ENCODE measurements at places on chromosomes 11 and 22.
A peak's percentile ranks its signal among the peaks of the same experiment; 100 is the strongest.

GRCh38 chr11:416051-416756, 1.4 kb upstream of the SIGIRR start:
- DNase-seq = no peak

- DNase-seq = no peak
Observed at GRCh38 chr11:67544616-67545242, 21.5 kb upstream of the CABP2 start.

DNA sequence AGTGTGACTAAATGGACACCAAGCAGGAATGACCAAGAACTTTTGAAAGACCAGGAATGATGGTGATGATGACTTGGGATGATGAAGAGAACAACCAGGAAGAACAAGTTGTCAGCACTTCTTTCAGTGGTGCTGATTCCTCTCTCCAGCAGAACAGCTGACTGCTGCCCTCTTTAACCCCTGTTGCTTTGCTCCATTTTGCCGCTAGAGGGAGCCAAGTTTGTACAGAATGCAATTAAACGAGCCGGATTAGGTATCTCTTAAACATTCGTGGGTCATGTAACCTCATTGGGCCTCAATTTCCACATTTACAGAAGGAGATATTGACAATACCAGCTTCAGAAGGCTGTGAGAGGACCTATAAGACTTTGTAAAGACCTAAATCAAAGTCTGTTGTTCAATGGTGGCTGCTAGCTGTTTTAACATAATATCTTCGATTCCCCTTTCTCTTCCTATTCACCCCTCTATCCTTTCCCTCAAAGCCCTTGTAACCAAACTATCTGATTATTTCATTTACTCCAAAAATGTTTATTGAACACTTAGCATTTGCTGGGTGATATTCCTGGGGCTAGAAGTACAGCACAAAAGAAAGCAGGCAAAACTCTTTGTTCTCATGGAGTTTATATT, 1.9 kb downstream of the OR4S1 start:
- peak; percentile 80 for DNase-seq

GRCh38 chr22:48188231-48188721, 1425.8 kb downstream of the TBC1D22A start:
- no peak for DNase-seq

DNA sequence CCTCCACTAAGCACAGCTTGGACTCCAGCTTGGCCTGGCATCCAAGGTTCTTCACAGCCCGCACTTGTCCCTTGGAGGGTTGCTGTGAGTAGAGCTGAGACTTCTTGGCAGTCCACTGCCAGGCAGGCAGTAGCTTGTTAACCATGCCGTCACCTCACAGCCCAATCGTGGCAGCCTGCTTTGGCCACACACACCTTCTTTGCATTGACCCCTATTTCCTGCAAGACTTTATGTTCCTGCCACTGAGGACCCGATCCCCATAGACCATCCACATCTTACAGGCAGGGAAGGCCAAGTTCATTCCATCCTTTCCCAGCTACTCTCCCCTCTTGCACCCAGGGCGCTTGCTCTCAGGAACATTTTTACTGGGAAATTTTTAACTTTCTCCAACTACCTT, 2.5 kb upstream of the PYGM start:
- peak; percentile 23 for DNase-seq

DNA sequence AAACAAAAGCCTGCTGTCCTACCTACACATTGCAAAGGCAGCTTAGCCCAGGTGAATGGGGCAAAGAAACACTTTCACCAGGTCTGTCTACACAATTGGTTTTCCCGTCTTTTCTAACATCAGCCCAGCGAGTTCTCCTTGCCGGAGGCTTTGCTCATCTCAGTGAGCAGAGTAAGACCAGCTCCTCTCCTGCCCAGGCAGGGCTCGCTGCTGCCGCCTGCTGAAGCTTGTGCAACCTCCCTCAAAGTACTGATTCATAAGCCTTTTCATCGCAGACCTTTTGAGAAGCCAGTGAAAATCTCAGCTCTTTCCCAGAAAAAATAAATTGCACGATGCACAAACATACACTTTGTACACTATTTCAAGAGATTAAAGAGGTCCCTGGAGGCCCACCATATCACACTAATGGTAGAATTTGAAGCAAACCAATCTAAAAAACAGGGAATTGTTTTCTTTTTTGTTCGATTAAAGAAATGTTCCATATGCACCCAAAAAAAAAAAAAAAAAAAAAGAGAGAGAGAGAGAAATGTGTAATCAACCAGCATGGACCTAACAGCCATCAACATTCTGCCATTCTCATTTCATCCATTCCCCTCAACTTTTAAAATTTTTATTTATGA, 328.1 kb upstream of the MPPED2 start:
- peak; percentile 72 for DNase-seq

DNA sequence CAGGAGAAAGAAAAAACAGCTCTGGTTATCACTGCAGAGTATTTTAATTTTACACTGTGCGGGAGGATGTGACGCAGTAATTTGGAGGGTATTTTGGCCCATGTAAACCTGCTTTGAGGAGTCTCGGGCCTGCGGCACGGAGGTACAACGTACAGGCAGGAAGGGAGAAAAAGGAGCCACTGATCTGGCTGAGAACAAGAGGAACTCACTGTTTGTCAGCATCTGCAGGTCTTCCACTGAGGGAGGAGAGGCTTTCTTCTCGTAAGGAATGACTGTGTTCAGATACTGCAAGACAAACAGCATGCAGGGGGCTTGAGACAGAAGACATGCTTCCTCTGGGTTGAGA, 44.0 kb downstream of the FEZ1 start:
- DNase-seq = no peak

GRCh38 chr11:80327956-80328614, 887.3 kb upstream of the TENM4 start:
- no peak for DNase-seq

- no peak for DNase-seq
Observed at GRCh38 chr11:126152586-126152985, 58.9 kb downstream of the RPUSD4 start.

GRCh38 chr11:86482692-86483091, 108.0 kb downstream of the CCDC81 start:
- DNase-seq = no peak

- peak; percentile 87 for DNase-seq
Observed at GRCh38 chr11:115500547-115501501, 3.4 kb downstream of the CADM1 start.

GRCh38 chr11:125566235-125566634, 3.0 kb upstream of the EI24 start:
- DNase-seq = no peak

DNA sequence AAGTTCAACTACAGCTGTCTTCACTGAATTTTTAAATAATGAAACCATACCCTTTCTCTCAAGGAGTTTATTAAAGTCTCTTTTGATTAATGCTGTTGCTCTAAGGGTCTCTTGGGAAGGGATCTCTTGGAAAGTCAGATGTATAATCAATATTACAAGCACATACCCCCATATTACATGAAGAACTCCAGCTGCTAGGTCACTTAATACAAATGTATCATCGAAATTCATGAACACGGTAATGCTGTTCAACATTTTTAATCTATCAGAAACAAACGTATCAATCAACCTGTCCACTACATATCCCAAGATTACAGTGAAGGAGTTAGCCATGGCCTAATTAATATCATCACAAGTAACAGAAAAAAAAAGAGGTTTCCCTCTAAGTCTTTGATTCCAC, 383.2 kb upstream of the ARHGAP42 start:
- no peak for DNase-seq

DNA sequence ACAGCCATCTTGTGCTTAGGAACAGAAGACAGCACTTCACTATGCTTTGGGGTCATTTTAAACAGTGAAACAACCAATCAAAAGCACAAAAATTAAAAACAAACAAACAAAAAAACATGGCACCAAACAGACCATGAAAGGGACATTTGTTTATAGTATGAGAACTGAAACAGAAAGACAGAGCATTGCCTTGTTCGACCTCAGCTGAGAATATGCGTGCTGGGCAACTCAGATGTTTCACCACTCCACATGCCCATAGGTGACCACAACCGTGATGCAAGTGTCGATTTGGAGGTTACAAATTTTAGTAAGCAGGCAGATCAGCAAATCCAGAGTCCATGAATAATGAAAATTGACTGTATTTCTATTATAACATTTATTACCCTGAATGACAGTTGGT, 30.0 kb downstream of the NNMT start:
- no peak for DNase-seq

DNA sequence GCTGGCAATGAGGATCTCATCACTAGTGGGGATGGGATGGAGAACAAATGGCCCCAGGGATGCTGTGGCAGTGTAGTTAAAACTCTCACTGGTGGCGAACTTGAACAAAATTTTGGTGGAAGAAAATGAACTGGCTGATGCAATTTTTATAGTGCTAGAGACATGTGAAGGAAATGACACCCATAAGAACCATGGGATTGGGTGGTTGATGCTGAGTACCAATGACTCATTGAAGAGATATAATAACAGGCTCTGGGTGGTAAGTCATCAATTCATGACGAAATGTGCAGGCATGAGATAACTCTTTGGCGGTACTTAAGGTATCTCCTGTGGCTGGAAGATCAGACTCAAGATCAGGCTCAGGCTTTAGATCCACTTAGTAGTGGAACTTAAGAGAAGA, 172.9 kb upstream of the DDI1 start:
- DNase-seq = no peak

DNA sequence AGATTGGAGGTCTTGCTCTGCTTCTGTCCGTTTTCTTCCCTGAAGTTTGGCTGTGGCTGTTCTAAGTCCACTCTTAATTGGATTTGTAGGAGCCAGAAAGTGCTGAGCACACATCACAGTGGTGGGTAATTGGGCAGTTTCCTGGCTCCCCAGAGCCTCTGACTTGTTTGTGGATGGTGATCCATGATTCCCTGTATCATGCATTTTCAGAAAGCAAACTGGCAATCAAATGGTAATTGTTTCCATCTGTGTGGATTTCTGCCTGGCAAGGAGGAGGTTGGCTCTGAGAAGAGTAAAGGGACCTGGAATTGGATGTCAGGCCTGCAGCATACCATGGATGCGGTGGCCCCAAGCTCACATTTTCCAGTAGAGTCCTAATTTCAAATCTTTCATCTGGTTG, 49.5 kb downstream of the PPFIBP2 start:
- DNase-seq = no peak

GRCh38 chr11:19984048-19984742, 176.1 kb downstream of the DBX1 start:
- DNase-seq = no peak

DNA sequence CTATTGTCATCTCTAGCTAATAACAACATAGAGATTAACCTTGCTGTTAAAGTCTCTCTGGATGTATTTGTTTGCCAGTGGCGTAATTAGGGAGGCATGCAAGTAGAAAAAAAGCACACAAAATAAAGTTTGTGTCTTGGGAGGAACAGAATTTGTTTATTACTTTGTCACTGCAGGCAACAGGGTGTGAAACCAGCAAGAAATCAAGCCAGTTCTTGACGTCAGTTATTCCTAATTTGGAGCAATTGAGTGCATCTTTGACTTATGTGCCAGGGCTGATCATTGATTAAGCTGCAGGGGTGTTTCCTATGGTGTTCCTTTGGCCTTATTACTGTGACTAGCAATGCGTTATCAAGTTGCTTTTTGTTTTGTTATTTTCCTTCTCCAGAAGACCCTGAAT, 751.0 kb downstream of the KCNA4 start:
- no peak for DNase-seq

DNA sequence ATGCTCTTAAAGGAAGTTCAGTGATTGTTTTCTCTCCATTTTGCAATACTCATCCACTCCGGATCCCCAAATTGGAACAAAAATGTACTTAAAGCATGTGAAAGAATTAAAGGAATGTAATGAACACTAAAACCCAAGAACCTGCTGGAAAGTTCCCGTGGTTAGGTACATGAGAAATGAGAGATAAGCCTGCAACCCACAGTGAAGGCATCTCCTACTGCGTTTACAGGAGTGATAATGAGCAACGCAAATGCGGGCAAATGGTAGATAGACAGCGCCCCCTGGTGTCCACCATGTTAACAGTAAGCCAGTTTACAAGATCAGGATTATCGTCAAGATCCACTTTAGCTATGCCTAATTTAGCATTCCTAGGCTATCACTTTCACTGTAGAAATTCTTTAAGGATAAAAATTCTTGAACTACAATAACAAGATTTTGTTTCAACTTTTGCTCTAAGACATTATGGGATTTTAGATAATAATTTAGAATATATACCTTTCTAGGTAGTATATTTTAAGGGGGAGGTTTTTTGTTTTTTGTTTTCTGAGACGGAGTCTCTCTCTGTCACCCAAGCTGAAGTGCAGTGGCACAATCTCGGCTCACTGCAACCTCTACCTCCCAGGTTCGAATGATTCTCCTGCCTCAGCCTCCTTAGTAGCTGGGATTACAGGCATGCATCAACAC, 29.9 kb downstream of the ALG9 start:
- peak; percentile 91 for DNase-seq

DNA sequence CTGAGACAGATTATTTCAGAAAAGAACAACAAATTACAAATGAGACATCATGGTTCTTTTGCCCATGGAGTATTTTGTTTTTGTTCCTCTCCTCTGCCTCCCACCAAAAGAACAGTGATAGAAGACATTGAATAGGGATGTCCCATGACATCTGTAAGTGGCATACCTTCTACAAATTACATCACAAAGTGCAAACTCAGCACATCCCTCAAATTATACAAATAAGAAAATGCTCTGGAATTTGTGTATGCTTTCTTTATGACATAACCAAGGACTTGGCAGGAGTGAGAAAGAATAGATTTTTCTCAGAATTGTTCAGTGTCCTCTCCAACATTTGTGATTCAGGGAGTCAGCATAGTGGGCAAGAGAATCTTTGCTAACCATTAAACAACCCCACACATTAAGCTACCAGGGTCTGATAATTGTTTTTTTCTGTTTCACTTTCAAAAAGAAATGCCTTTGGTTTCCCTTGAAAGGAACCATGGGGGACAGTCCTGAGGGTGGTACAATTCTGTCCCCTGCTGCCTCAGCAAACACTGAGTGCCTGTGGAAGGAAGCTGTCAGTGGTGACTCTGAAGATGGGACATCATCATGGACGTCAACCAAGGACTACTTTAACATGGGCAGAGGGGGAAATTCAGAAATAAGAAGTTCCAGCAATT, 430.3 kb downstream of the AASDHPPT start:
- DNase-seq = no peak

GRCh38 chr11:31881825-31882224, 70.7 kb upstream of the PAX6 start:
- no peak for DNase-seq

- no peak for DNase-seq
Observed at GRCh38 chr22:23938328-23939016, 22.5 kb downstream of the GSTT2B start.

DNA sequence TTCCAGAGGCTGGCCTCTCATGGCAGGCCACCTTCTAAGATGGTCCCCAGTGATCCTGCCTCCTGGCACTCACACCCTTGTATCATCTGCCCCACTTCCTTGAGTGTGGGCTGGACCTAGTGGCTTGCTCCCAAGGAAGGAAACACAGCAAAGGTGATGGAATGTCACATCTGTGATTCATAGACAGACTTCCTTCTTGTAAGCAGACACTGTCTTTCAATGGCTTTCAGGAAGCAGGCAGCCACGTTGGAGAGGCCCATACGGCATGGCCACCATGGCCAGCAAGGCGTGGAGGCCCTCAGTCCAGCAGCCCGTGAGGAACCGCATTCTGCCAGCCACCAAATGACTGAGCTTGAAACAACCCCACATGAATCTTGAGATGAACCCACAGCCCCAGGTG, 11.3 kb downstream of the LMO1 start:
- DNase-seq = no peak

GRCh38 chr22:48496226-48496845, 1331.3 kb downstream of the BRD1 start:
- no peak for DNase-seq

GRCh38 chr11:120869097-120869496, 154.8 kb upstream of the TBCEL start:
- DNase-seq = no peak

Measured in midbrain (tissue), 1 donor.